IgD-negative memory B cell (primary cell): ENCODE measurements at places on chromosomes 7 and 10. TPM values are rescaled to one million over a fixed set of nuclear protein-coding genes. Genes with fewer than 3 reads are reported as not detected.

IL15RA gene
- 6.4 TPM for polyA plus RNA-seq

NANOS1 gene
- not detected for polyA plus RNA-seq

TCF7L2 gene
- polyA plus RNA-seq, result 0.43 TPM

TSPAN14 gene
- 45.0 TPM for polyA plus RNA-seq

LRMDA gene
- not detected for polyA plus RNA-seq

GIMAP6 gene
- polyA plus RNA-seq, result 4.6 TPM

DCLRE1A gene
- 2.3 TPM for polyA plus RNA-seq
